NCI-H510A (cell line): ENCODE measurements at places on chromosomes 7 and 10.

- DNase-seq, result no peak
Measured at GRCh38 chr10:3180355-3181025, 7.9 kb upstream of the PITRM1 start.

DNA sequence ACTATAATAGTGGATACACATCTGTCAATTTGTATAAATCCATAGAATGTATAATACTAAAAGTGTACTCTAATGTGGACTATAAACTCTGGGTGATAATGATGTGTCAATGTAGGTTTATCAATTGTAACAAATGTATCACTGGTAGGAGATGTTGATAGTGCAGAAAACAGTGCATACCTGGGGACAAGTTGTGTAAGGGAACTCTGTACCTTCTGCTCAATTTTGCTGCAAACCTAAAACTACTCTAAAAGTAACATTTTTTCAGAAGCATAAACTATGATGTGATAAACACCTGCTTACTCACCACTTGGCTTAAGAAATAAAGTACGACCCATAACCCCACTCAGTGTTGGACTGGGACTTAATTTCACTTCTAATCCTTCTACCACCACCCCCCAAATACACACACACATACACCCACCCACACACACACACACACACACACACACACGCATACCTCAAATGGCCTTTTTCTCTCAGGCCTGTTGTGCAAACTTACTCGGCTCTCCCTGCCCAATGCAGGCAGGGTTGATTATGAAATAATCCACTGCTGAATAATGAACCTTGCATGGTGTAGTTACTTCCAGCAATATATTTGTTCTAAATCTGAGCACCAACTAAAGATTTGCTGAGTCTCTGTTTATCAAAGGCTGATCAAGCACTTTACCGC, 154.1 kb upstream of the KMT2E start:
- DNase-seq, result no peak

DNA sequence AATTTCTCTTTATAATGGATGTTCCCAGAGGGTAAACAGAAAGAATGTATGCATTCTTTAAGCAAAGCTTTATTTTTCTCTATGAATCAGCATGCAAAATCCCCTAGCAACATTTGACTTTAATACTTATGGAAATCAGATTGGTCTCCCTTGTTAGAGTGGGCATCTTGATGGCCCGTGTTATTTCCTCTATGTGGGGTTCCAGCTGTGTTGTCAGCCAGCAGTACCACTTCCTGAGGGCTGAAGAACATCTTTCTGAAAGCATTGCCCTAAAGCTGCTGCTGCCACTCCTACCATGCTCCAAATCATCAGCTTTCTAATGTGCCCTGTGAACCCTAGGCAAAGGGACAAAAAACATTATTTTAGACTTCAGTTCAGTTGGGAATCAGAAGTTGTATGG, 70.4 kb upstream of the HECTD2 start:
- DNase-seq, result no peak

DNA sequence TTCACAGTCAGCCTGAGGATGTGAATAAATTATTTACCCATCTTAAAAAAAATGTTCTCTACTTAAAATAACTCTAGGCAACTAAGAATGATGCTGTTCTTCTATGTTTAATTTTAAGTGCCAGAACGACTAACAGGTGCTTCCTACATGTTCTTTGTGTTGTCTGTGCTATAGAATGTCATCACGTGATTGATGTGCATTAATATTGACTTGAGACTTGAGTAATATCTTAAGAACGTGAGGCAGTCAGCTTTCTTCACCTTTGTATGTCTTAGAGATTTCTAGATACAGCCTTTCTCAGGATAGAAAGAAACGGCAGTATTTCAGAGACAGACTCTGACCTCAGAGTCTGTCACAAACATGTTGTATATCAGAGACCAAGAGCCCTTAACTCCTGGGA, 274.6 kb downstream of the KCND2 start:
- no peak for DNase-seq

DNA sequence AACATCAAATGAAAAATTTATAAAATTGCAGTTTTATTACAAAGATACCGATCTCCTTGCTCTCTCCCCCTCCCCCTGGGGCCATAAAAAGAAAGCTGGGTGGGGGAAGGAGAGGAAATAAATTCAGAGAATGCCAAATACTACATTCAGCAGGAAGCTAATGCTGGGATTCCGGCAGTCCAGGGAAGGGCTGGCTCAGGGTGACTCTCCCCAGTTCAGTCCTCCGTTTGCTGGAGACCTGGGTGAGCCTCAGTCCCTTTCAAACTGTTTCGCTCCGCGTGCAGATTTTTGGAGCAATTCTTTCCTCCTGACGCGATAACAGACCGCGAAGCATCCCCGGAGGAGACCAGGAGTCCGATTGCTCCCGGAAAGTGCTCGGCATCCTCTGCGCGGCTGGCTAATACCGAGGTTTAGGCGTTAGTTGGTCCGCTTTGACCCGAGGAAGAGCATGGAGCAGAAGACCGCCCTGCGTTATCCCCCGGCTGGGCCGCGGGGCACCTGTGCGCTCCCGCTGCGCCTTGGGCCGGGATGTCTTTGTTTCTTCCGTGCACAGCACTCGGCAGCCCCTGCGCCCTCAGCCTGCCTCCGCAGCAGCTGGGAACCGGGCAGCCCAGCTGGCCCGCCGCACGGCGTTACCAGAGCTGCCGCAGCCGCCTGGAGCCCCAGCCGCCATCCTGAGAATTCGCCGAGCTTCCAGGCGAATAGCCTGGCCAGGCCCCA, 3.9 kb upstream of the HOXA2 start:
- no peak for DNase-seq

- DNase-seq, result no peak
Measured at GRCh38 chr10:103373544-103373943, 5.8 kb downstream of the TAF5 start.

DNA sequence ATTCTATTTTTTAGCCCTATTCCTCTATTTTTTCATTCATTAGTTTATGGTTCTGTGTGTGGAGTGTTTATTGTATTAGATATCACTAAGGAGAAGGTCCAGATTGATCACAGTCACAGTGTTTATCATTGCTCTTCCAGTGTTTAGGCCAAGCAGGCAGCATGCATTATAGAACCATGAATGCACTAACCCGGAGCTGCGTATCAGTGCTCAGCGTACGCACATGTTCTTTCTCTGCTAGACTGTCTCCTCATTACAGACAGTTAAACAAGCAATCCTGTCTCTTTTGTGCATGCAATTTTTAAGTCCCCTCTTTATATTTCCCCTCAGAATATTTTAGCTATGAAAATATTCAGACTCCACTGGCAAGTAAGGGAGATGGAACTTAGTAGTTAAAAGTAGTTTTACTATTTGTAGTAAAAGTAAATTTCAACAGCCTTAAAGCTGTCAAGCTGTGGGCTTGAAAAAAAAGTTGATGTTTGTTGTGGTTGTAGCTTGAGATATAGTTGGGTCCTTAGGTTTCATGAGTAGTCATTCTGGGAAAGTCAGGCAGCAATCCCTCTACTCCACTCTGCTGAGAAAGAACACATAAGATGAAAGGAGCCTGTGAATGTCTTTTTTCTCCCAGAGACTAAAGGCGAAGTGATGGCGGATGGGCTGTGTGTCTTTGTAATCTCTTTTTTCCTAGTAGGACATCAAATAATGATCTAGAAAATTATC, 260.4 kb downstream of the CDK14 start:
- no peak for DNase-seq

- DNase-seq, result no peak
Measured at GRCh38 chr10:62538606-62539005, 164.4 kb downstream of the ZNF365 start.

GRCh38 chr7:46281071-46281470, 360.0 kb upstream of the IGFBP3 start:
- no peak for DNase-seq

DNA sequence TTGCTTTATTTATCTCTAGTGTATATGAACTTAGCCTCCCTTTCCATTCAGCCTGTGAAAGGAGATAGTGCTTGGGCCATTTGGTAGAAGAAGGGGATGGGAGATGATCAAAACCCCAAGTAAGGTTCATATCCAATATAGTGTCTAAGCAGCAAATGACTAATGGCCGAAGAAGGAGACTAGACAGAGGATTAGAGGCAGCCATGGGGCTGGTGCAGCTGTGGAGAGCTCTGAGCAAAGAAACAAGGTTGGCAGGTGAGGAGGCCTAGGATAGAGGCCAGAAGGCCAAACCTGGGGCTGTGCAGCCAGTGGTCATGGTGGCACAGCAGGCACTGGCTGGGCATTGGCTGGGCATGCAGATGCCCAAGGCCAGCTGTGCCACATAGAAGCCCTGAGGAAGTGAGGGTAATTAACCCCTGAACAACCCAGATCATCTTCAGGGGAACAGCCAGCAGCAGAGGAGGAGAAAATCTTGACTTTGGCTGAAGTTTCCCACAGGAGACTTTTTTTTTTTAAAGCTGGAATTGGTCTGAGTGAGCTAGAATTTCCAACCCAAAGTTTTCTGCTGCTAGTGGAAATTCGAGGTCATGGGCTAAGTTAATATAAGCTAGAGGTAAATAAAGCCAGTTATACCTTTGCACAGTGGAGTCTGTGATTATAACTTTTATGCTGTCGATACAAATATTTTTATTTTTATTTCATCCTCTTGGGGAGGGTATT, 10.3 kb upstream of the CPA1 start:
- no peak for DNase-seq

GRCh38 chr7:155352076-155352752, 54.5 kb downstream of the INSIG1 start:
- no peak for DNase-seq

DNA sequence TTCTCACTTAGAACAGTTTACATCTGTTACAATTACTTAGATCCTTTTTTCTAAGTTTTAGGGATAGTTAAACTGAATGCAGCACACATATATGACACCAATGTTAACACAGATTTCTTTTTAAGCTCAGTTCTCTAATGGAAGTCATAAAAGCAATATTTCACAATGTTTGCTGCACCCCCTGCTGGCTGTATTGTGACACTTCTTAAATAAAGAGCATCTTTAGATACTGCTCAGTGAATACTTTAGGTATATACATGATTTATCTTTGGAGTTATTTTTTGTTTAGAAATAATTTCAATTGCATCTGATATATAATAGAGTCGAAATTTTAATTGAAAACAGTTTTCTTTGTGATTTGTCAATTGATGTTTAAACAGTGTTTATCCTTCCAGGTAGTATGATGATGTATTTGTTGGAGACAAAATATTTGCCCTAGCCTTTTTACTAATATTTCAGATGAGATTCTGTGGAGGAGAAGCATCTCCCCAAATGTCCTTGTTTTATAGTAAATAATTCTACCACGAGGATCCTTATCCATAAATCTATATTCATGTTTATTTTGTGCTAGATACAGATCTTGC, 174.4 kb downstream of the ST7 start:
- DNase-seq, result no peak

- no peak for DNase-seq
Measured at GRCh38 chr7:74141705-74142104, 32.5 kb upstream of the EIF4H start.

DNA sequence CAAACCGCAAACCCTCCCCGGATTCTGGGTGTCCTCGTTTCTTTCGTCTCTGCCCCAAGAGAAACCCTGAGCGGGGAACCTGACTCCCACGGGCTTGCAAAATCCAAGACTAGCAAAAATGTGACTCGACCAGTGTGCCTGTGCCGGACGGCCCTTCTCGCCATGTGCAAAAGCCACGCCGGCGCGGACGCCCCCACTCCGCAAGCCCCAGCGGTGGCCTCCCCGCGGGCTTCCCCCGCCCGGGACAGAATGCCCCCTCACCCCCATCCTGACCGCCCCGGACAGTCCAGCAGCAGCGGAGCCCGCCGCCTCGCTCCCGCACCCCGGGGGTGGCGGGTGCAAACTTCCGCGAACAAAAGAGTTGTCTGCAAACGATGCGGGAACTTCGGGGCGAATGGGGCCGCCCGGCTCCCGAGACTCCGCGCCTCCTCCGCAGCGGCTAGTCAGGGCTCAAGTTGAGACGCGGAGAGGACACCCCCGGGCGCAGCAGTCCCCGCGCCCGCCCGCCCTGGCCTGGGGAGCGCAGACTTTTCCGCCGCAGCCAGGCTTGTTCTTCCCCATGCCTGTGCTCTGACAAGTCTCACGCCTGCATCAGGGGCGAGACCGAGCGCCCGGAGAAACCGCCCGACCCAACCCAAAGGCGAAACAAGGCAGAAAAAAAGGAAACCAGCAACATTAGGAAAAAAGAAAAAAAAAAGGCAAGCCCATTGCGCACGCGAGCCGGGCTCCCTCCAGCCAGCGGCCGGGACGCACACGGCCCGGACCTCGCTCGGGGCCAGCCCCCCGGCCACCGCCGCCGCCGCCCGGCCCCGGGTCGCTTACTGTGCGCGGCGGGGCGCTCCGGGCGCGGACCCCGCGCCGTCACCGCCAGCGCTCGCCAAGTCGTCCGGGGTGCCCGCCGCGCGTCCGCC, 732 bp downstream of the FAM53B start:
- no peak for DNase-seq

GRCh38 chr7:31690935-31691334, 3.9 kb downstream of the PPP1R17 start:
- no peak for DNase-seq

- DNase-seq, result no peak
Measured at GRCh38 chr10:9097206-9097990, 1042.9 kb downstream of the GATA3 start.

- no peak for DNase-seq
Measured at GRCh38 chr7:100367251-100367620, 6.1 kb upstream of the PILRA start.

DNA sequence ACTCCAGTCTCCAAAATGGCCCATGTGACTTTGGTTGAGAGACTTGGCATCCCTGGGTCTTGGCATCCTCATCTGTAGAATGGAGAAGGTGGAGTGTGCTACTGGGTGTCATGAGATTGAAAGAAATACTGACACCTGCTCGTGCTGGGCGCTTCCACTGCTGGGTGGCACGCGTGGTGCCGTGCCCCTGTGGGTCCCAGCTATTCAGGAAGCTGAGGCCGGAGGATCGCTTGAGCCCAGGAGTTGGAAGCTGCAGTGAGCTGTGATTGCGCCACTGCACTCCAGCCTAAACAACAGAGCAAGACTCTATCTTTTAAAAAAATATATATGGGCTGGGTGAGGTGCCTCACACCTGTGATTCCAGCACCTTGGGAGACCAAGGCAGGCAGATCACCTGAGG, 53.1 kb downstream of the NPTX2 start:
- DNase-seq, result no peak
